ENCODE measurements at places on chromosomes 13 and 19. TPM values are rescaled to one million over a fixed set of nuclear protein-coding genes. Genes with fewer than 3 reads are reported as not detected.

Gene SYT5
- total RNA-seq: 11.5 TPM

Gene SYCN
- total RNA-seq: not detected

Gene LRRC25
- total RNA-seq: 2.4 TPM

Gene C1QTNF9
- total RNA-seq: 0.22 TPM

Gene PRSS57
- total RNA-seq: 1.1 TPM

Gene ABCC4
- 17.5 TPM for total RNA-seq

Gene PLEKHF1
- total RNA-seq: 6.7 TPM

Gene SHD
- total RNA-seq: 6.7 TPM

Gene IGFL1
- total RNA-seq: not detected

DNA sequence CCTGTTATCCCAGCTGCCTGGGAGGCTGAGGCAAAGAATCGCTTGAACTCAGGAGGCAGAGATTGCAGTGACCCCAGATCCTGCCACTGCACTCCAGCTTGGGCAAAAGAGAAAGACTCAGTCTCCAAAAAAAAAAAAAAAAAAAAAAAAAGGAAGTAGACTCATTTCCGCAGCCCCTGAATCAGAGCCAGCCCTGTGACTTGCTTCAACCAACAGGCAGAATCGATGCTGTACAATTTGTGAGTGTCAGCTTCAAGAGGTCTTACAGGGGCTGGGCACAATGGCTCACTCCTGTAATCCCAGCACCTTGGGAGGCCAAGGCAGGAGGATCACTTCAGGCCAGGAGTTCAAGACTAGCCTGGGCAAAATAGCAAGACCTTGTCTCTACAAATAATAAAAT, 12.8 kb downstream of the ANKRD27 start:
- no peak overlapping the region for H3K27ac ChIP-seq
- DNase-seq: no peak
- H3K36me3 ChIP-seq: peaks cover 18% of the 10 kb centered on the region
- H3K27me3 ChIP-seq: no peaks in the 10 kb centered on the region

- no peak for DNase-seq
- H3K27ac ChIP-seq: no peak overlapping the region
- no peaks in the 10 kb centered on the region for H3K27me3 ChIP-seq
- no peaks in the 10 kb centered on the region for H3K36me3 ChIP-seq
Observed at GRCh38 chr19:29378126-29378525, 147.7 kb upstream of the VSTM2B start.

DNA sequence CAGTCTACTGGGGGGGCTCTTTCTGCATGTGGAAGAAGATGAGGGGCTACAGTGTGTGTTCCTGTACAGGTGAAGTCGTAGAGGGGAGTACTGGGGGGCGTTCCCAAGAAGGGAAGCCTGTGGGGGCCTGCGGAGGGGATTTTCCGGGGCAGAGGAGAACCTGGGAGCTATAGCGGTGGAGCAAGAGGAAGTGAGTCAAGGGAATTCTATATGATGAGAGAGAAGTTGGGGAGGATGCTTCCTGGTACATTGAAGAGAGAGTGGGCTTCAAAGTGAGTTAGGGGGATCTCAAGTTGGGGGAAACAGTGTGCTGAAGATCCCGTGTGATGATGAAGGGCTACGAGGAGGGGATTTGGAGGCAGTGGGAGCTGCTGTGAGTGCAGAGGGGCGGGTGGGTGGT, 1.9 kb upstream of the CACNG8 start:
- peaks cover 17% of the 10 kb centered on the region for H3K36me3 ChIP-seq
- peaks cover 34% of the 10 kb centered on the region for H3K27me3 ChIP-seq
- no peak overlapping the region for H3K4me3 ChIP-seq
- H3K27ac ChIP-seq: no peak overlapping the region
- peaks cover 37% of the 10 kb centered on the region for H3K4me1 ChIP-seq

GRCh38 chr13:34156841-34157365, 339.0 kb downstream of the RFC3 start:
- no peak overlapping the region for H3K4me3 ChIP-seq
- no peak for DNase-seq
- H3K27me3 ChIP-seq: no peaks in the 10 kb centered on the region
- no peaks in the 10 kb centered on the region for H3K36me3 ChIP-seq
- H3K4me1 ChIP-seq: peaks cover 3% of the 10 kb centered on the region

GRCh38 chr13:92459306-92459705, 767.3 kb upstream of the GPC6 start:
- H3K27ac ChIP-seq: no peak overlapping the region
- H3K4me1 ChIP-seq: no peaks in the 10 kb centered on the region
- H3K4me3 ChIP-seq: no peak overlapping the region
- H3K27me3 ChIP-seq: no peaks in the 10 kb centered on the region
- DNase-seq: peak; percentile 57

DNA sequence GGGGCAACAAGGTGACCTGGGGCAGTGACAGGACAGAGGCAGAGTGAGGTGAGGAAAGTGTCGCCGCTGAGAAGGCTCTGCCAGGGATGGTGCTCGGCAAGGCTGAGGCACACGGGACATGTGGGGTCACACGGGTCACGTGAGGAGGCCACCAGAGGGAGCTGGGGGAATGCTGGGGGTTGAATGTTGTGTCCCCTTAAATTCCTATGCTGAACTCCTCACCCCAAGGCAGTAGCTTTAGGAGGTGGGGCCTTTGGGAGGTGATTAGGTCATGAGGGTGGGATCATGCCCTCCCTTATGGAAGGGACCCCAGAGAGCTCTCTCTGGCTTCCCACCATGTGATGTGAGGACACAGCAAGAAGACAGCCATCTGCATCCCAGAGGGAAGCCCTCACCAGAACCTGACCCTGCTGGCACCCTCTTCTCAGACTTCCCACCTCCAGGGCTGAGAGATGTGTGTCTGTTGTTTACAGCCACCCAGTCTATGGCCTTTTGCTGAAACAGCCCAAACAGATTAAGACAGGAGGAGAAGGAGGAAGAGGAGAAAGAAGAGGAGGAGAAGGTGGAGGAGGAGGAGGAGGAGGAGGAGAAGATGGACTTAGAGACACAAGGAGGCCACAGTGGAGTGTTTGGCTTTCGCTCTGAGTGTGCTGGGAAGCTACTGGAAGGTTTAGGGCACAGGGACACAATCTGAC, 35.4 kb downstream of the RFX2 start:
- no peak overlapping the region for H3K4me3 ChIP-seq
- H3K36me3 ChIP-seq: peaks cover 6% of the 10 kb centered on the region
- no peaks in the 10 kb centered on the region for H3K27me3 ChIP-seq

DNA sequence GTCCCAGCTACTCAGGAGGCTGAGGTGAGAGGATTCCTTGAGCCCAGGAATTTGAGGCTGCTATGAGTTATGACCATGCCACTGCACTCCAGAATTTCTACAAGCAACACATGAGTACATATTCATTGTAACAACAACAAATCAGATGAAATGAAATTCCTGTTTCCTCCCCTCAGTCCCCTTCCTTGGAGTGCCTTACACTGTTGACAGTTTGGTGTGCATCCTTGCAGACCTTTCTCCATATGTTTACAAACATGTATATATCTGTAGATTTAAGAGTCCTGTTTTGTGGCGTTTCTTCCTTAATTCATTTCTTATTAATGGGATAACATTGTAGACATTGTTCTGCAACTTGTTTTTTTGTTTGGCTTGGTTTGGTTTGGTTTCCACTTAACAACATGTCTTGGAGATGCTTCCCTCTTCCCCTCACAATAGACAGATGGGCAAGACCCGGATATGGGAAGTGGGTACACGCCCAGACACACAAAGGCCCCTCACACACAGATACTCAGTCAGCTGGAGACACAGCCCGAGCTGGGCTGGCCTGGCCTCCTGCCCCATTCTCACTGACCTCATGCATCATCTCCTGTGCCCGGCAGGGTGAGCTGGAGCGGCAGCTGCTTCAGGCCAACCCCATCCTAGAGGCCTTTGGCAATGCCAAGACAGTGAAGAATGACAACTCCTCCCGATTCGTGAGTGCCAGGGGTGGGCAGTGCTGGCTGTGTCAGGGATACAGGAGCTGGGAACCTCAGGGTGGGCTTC, 21.7 kb downstream of the MYH14 start:
- no peak overlapping the region for H3K4me3 ChIP-seq
- H3K27ac ChIP-seq: no peak overlapping the region
- no peaks in the 10 kb centered on the region for H3K4me1 ChIP-seq

- no peak overlapping the region for H3K4me3 ChIP-seq
- H3K27me3 ChIP-seq: no peaks in the 10 kb centered on the region
- no peak overlapping the region for H3K27ac ChIP-seq
Observed at GRCh38 chr19:39351537-39352064, 9.4 kb downstream of the SAMD4B start.

GRCh38 chr13:44312834-44313551, 60.6 kb upstream of the SERP2 start:
- H3K4me3 ChIP-seq: no peak overlapping the region
- H3K27ac ChIP-seq: no peak overlapping the region

- no peaks in the 10 kb centered on the region for H3K27me3 ChIP-seq
- H3K4me3 ChIP-seq: no peak overlapping the region
- no peak overlapping the region for H3K27ac ChIP-seq
- DNase-seq: no peak
- no peaks in the 10 kb centered on the region for H3K4me1 ChIP-seq
- no peaks in the 10 kb centered on the region for H3K36me3 ChIP-seq
Observed at GRCh38 chr13:83327091-83327490, 555.2 kb downstream of the SLITRK1 start.

GRCh38 chr13:33509642-33510229, 224.2 kb upstream of the STARD13 start:
- no peak overlapping the region for H3K4me3 ChIP-seq
- no peak overlapping the region for H3K27ac ChIP-seq
- no peaks in the 10 kb centered on the region for H3K4me1 ChIP-seq

GRCh38 chr13:61052175-61052574, 363.5 kb downstream of the PCDH20 start:
- H3K36me3 ChIP-seq: no peaks in the 10 kb centered on the region
- no peaks in the 10 kb centered on the region for H3K4me1 ChIP-seq
- H3K27ac ChIP-seq: no peak overlapping the region

DNA sequence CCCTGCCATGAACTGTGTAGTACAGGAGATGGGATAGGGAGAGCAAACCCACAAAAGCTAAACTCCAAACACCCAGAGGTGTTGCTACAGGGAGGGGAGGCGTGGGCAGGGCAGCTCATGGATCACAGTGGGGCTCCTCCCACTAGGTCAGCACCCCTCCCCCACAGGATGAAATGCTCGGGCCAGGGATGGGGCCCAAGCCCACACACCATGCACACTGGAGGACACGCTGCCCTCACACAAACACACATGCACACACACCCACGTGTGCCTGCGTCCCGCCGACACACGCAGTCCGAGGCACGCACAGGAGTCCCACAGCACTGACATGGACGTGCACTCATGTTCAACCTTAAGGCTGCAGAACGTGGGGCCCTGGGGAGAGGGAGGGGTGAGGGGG, 6.0 kb upstream of the CCNP start:
- peaks cover 58% of the 10 kb centered on the region for H3K36me3 ChIP-seq
- DNase-seq: no peak
- peaks cover 7% of the 10 kb centered on the region for H3K4me1 ChIP-seq
- H3K27ac ChIP-seq: no peak overlapping the region

GRCh38 chr13:77048681-77049080, 21.7 kb upstream of the FBXL3 start:
- no peaks in the 10 kb centered on the region for H3K4me1 ChIP-seq
- no peak overlapping the region for H3K4me3 ChIP-seq
- no peak for DNase-seq
- no peak overlapping the region for H3K27ac ChIP-seq
- peaks cover 38% of the 10 kb centered on the region for H3K36me3 ChIP-seq

GRCh38 chr13:99228737-99229691, 28.4 kb downstream of the UBAC2 start:
- DNase-seq: no peak
- H3K4me3 ChIP-seq: no peak overlapping the region
- H3K27ac ChIP-seq: no peak overlapping the region
- no peaks in the 10 kb centered on the region for H3K27me3 ChIP-seq

GRCh38 chr13:66273011-66273410, 957.1 kb downstream of the PCDH9 start:
- H3K27me3 ChIP-seq: no peaks in the 10 kb centered on the region
- H3K4me3 ChIP-seq: no peak overlapping the region
- no peaks in the 10 kb centered on the region for H3K4me1 ChIP-seq
- H3K36me3 ChIP-seq: no peaks in the 10 kb centered on the region
- no peak overlapping the region for H3K27ac ChIP-seq
- no peak for DNase-seq

All from spinal cord (tissue), 10 donors.